Upper lobe of right lung (tissue), 1 donor: ENCODE measurements at places on chromosomes 7 and 10. TPM values are rescaled to one million over a fixed set of nuclear protein-coding genes. Genes with fewer than 3 reads are reported as not detected.

- no peak for DNase-seq
These were observed 126.5 kb downstream of the PLPP4 start for GRCh38 chr10:120583424-120584108.

GRCh38 chr10:50216418-50216817 is 34.9 kb downstream of the ASAH2 start:
- DNase-seq = no peak

DNA sequence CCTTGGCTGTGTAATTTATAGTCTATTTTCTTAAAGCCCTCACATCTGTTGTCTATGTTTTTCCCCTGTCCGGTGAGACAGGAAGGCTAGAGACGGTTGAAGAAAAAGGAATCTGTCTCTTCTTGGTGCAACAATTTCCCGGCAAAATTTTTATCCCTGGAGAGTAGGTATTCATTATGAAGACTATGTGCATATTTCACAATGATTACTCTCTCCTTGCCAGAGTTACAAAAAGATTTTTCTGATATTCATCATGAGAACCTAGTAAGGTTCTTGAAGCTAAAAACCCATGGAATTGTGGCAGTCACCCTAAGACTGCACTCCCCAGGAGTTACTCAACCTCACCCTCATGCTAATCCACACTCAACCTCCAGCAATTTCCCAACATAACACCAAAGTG is 55.0 kb upstream of the GHITM start:
- DNase-seq = no peak

GRCh38 chr10:24715246-24715769 is 8.4 kb downstream of the ARHGAP21 start:
- no peak for DNase-seq

GRCh38 chr7:129606803-129607202 is 4.7 kb upstream of the NRF1 start:
- DNase-seq = no peak

PIK3CG gene
- 15.7 TPM for total RNA-seq

TMEM229A gene
- total RNA-seq = not detected
